ENCODE measurements at places on chromosomes 2 and 18.

GRCh38 chr2:215843579-215843978 lies 169.8 kb downstream of the MREG start:
- DNase-seq, result no peak

GRCh38 chr18:61651145-61651879 lies 241.5 kb downstream of the RNF152 start:
- no peak for DNase-seq

DNA sequence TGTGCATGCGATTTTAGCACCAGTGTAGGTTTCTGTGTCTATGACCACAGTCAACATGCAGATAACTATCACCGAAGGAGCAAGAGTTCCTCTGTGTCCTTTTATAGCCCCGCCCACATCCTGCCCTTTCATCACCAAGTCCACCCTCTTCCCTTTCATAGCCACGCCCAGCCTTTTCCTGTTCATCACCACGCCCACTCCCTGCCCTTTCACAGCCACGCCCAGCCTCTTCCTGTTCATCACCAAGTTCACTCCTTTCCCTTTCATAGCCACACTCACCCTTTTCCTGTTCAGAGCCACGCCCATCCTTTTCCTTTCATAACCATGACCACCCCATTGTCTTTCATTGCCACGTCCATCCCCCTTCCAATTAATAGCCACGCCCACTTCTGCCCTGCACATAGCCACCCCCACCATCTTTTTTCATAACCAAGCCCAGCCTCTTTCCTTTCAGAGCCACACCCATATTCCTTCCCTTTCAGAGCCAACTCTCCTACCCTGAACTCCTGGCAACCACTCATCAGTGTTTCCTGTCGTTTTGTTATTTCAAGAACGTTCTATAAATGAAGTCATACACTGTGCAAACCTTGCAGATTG lies 273.9 kb downstream of the MYT1L start:
- no peak for DNase-seq

GRCh38 chr2:152387041-152387440 lies 52.1 kb downstream of the FMNL2 start:
- DNase-seq, result no peak

DNA sequence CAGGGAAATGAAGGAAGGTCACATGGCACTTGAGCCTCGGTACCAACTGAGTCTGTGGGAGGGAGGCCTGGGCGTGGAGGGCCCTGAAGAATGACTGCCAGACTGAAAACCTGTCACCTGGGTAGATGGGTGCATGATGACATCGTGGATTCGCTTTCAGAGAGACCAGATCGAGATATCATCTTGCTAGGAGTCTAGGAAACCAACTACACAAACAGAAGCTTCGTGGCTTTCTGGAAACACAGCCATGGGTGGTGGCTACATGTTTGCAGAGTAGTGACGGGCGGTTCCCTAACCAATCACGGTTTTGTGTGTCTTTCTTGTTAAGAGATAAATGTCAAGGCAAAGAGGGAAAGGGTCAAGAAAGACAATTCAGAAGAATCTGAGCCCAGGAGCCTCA lies 155.0 kb downstream of the EIPR1 start:
- no peak for DNase-seq

DNA sequence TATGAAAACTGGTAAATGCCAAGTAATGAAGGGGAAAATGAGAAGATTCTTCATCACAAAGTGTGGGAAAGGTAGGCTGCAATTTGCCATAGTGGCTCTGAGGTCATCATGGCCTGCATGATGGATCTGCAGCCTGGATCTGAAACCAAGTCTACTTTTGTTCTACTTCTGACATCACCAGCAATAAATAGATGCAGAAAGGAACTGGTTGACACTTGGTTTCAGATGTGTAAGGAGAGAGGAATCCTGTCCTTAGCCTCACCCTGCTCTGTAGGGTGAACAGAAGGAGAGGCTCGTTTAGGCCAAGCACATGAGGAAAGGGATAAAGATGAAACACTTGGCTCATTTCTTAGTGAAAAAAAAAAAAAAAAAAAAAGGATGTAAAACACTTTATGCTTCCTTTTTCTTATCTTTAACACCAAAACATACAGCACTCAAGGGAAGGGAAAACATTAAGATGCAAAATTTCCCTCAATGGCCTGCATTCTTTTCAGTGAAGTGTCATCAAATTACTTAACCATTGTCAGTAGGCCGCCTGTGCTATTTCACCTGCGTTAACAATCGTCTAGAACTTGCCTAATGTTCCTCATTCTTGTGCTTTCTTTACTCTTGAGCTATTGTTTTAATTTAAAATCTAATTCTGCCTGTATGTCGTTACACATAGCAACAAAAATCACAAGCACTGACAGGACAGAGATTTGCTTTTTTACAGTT lies 3.9 kb downstream of the NEB start:
- DNase-seq, result no peak

DNA sequence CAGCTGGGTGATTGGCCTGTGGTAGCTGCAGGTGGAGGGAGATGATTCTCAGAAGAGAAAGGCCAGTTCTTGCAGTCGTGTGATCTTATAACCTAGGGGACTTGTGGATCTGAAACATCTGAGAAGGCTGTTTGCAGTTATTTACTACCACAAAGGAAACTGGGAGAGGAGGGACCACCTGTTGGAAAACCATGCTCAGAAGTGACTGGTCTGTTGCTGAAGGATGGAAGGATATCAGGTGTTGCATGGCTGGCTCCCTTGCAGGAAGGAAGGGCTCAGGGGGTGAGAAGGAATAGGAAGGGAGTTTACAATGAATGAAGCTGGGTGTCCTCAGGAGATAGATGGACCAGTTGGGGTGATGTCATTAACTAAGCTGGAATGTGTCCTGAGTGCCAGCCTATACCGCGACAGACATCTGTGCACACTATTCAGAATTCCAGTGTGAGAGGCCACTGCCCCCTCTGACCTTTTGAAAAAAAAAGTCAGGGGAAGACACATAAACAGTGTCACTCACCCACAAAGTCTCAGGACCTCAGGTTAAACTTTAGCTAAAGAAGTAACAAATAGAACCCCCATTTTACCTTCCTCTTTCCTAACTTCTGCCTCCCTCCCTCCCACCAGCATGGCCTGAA lies 17.5 kb downstream of the IGFBP2 start:
- no peak for DNase-seq

DNA sequence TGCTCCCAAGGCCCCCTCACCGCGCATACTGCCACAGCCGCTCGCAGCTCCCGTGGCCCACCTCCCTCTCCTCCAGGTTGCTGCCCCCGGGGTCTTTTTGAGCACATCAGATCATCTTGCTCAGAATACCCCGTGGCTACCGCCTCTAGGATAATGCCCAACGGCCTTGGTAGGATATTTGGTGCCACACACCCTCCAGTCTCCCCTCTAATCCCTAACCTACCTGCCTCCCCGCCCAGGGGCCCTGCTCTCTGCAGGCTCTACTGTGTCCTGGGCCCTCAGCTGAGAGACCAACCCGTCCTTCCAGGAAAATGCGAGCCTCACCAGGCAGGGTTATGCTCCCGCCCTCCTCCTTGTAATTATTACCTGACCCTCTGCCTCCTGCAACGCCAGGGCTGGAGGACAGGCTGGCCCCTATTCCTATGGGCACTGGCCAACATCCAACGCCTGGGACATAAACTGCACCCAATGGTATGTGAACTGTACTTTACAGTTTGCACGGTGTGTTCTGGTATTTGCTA lies 1.5 kb upstream of the MTCL1 start:
- DNase-seq, result no peak

DNA sequence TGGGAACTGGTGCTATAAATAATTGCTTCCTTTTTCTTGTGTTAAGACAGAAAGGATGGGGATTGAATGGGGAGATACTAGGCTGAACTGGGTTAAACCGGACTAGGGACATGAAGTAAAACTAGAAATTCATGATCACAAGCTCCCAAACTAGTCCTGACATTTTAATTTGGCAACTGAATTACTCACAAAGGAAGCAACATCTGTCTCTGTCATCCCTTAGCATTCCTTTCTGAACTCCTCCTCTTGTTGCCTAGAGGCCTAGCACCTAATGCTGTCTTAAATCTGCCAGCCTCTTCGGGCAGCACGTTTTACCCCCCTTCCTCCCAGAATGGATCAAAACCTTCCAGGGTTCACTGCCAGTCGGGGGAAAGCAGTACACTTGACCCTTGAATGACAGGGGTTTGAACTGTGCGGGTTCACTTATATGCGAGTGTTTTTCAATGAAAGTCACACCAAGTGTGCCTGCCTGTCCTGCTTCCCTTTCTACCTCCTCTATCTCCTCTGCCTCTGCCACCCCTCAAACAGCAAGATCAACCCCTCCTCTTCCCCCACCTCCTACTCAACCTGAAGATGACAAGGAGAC lies 8.2 kb downstream of the KCTD1 start:
- DNase-seq, result no peak

GRCh38 chr2:47033102-47033880 lies 117.7 kb upstream of the MCFD2 start:
- DNase-seq, result no peak

- no peak for DNase-seq
Measured at GRCh38 chr2:222711315-222711940, 40.0 kb downstream of the MOGAT1 start.

DNA sequence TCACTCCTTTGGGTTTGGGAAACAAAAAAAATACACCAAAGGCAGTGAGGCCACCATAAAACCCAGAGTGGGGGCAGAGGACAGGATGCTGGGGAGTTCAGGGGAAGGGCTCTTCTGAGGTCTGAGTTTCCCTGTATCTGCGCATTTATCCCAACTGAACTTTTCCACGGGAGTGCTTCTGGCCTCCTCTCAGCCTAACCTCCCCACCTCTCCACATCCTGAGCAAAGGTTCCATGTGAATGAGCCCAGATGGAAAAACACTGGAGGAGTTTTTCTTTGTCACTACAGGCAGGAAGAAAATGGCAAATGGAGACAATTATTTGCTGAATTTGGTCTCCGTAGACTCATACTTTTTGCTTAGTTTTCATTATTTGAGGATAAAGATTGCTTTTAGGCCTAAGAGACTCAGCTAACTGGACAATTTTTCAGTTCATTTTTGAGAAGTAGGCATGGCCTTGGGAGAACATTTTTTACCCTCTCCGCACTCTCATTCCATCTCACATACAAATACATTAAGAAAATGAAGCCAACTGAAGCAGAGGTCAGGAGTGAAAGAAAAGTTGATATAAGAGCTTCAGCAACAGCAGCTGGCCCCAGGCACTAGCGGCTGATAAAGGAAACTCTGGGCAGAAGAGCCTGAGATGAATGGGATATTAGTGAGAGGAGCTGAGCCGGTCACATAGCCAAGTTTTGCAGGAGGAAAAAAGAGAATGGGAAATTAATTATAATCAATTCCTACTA lies 82.6 kb upstream of the CYP1B1 start:
- DNase-seq, result no peak

DNA sequence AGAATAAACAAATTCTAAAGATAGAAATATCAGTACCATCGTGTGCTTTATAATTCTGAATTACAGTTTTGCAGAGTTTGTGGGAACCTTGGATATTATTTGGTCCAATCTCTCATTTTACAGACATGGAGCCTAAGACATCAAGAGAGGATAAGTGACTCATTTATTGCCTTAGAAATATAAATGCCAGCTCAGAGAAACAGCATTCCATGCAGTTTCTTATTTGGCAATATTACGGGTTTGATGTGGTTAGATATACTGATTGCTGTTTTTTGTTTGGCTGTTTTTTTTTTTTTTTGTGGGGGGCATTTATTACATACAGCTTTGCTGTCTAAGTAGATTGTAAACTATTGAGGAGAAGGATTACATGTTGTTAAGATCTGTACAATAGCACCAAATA lies 1241.1 kb upstream of the LRRTM1 start:
- no peak for DNase-seq

DNA sequence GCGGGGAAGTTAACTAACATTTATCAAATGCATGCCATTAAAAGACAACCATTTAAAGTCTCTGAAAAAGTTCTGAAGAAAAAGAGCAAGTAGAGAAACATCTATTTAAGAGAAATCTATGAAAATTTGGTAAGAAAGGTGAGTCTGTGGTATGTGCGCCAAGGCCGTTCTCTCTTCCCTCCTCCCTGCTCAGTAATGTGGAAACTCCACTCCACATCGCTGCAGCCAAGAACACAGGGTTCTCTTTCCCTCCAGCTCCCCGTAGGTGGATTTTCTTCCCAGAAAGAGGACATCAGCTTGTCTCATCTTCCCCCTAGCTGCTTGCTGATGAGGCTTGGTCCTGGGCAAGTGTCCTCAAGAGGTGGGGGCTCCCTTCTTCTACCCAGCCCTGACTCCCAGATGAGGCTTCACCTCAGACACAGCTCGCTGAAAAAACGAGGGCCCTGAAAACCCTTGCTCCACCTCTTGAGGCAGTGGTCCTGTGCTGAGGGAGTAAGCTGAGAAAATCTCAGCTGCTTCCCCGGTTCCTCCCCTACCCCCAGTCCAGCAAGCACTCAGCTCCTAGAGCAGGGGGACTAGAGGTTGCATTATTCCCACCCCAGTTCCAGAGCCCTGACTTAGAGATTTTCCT lies 45.8 kb upstream of the PTPRM start:
- DNase-seq, result no peak

- DNase-seq, result no peak
Measured at GRCh38 chr2:153476816-153477635, 1.5 kb downstream of the RPRM start.

DNA sequence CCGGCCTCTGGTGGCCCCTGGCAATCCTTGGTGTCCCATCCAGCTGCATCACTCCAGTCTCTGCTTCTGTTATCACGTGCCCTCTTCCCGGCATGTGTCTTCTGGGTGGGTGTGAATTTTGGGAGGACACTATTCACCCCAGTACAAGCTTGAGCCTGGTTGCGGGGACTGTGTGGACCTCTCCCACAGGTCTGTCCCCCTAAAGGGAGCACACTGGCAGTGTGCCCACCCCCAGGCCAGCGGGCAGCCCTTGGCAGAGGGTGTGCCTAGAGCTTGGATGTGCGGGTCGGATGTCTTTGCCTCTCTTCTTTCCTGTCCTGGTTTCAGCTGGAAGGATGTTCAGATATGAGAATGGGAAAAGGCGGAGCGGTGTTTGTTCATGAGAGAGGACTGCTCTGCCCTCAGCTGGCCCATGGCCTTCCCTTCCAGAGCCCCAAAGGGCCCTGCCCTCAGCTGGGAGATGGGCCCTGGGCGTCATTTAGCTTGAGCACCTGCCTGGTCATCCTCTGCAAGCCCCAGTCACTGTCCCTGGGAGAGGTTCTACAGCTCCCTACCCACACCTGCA lies 73.2 kb downstream of the AGAP1 start:
- DNase-seq, result no peak

DNA sequence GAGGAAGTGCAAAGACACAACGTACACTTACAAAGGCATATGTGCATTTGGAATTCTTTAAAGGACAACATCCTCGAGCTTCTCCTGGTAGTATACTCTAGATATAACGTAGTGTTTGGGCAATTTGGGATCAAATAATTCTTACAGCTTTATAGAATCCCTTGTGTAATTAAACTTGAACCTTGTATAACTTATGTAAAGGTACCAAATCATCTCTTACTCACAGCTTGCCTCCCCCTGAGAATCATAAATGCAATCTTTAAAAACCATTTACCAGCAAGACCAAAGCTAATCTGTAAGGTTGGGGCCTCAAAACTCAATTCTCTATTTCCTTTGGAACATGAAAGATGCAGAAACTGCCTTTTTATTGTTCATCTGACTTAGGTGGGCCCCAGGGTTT lies 12.2 kb upstream of the TNP1 start:
- no peak for DNase-seq

- no peak for DNase-seq
Measured at GRCh38 chr2:164599954-164600589, 21.2 kb downstream of the GRB14 start.

GRCh38 chr2:227016894-227017293 lies 147.1 kb downstream of the COL4A4 start:
- DNase-seq, result no peak

GRCh38 chr18:70931942-70932814 lies 643.3 kb downstream of the SOCS6 start:
- no peak for DNase-seq

- no peak for DNase-seq
Measured at GRCh38 chr2:120670771-120671480, 64.7 kb upstream of the GLI2 start.
